Putamen (tissue), 1 donor: ENCODE measurements at places on chromosomes 1 and 21.

DNA sequence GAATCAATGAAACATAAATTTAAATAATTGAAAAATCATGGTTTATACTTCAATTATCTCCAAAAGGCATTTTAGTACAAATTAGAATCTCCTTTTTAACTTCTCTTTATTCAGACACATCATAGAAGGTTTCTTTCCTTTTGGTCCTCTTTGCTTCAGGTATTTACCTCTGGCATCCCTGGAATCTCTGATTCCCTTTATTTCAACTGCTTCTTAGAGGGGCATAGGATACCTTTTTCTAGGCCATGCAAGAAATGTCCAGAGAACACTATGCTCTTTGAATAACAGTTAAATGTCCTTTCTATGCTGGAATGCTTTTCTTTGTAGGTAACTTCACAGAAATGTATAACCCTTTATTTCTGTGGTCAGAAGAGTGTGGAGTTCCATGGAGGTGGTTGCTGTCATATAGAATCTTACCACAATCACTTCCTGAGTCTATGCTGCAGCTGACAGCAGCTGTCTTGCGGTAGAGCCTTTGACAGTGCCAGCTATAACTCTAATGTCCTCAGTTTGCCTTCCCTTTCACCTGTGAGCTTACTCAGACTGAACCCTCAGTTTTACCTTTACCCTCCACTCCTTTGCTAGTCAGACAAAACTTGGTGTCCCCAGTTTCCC lies 8.6 kb downstream of the LAMC2 start:
- DNase-seq = no peak

- DNase-seq = no peak
Measured at GRCh38 chr1:215421744-215422143, 145.4 kb upstream of the KCTD3 start.

DNA sequence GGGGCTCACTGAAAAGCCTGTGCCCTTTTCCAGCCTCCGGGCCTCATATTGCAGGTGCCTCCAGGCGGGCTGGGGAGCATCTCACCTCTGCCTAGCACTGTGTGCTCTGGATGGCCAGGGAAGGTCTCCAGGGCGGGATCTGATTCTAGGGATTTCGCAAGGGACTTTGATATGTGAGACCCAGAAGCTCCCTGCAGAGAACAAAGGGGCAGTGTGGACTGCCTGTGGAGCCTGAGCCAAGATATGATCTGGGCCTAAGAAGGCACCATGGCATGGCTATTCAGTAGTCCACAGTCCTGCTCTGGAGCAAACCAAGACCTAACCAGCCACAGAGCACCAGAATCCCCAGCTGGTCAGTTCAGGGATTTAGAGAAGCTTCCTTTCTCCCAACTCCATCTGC lies 157.2 kb downstream of the ST6GALNAC5 start:
- no peak for DNase-seq

- DNase-seq = no peak
Measured at GRCh38 chr1:197733324-197733723, 42.0 kb downstream of the DENND1B start.

GRCh38 chr1:82879701-82880305 lies 1079.1 kb downstream of the ADGRL2 start:
- DNase-seq = no peak

DNA sequence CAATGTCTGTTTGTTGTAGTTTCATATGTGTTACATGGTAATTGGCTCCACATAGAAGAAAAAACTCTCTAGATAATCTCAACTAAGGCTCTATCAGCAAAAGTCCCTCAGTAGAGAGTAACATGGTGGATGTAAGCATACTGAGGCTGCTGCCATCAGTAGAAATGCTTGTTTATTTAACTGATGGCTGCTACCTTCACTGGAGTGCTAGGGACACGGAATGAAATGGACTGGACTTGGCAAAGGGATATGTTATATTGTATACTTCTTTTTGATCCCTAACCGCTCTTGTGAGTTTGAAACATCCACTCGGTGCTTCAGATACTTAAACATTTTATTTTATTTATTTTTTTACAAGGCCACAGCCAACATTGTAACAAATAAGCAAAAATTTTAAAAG lies 143.0 kb downstream of the ZNF281 start:
- DNase-seq = no peak

- DNase-seq = no peak
Measured at GRCh38 chr1:212127221-212127620, 91.7 kb downstream of the DTL start.

DNA sequence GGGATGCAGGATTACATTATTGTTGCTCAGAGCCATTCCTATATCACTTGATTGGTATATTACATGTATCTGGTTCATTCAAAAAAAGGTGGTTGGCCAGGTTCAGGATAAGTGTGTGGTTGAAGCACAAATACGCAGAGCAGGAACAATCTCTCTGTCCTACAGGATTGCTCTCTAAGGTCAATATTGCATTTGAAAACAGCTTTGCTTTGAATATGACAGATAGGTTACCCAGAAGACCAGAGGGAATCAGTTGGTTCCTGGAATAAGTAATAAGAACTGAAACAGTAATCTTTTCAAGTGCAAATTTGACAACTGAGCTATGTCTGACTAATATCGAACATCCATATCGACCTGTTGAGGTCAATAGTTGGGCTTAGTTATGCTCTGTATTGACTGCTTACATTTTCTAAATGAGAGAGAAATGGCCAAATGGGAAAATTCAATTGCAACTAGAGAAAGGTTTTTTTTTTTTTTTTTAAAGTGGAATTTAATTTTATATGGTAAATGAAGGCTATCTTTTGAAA lies 176.8 kb downstream of the ATP6V1G3 start:
- DNase-seq = no peak

DNA sequence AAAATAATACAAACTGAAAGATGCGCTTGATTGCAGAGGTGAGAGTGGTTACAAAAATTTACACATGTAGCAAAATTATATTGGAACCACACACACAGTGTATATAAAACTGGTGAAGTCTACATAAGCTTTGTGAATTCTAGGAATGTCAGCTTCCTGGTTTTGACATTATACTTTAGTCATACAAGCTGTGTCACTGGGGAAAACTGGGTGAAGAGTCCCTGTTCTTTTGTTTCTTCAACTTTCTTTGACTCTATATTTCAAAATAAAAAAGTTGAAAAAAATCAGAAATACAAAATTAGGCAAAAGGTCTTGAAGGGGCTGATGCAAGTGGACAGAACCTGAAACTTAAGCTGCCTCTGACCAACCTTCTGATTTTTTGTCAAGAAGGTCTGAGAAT lies 3.0 kb downstream of the C1QC start:
- no peak for DNase-seq

DNA sequence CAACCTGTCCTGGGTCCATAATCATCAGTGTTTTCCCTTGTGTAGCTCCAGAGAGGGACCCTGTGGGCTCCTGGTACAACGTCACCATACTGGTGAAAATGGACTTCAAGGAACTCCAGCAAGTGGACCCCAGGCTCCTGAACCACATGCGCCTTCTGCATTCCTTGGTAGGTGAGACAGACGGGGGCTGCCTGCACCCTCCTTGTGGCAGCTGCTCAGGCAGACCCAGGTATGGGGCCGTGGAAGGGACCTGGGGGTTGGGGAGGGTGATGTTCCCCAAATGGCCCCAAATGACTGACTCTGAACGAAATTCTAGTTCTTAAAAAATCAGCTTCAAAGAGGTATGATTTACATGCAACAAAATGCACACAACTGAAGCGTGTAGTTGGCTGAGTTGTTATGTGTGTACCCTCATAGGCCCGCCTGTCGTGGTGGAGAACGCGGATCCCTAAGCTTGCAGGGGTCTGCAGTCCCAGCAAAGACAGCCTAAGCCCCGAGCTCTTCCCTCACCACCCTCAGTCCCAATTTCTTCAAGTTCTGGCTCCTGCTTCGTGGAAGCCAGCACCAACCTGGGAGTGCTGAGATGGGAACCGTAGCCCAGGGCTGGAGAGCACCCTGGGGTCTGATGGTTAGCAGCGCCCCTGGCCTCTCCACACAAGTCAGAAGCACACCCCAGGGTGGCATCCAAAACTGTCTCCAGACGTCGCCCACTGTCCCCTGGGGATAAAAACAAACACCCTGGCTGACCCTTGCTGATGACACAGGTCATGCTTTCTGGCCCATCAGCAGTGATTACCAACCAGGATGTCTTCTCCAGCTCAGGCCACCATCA lies 14.3 kb downstream of the UMODL1 start:
- no peak for DNase-seq

DNA sequence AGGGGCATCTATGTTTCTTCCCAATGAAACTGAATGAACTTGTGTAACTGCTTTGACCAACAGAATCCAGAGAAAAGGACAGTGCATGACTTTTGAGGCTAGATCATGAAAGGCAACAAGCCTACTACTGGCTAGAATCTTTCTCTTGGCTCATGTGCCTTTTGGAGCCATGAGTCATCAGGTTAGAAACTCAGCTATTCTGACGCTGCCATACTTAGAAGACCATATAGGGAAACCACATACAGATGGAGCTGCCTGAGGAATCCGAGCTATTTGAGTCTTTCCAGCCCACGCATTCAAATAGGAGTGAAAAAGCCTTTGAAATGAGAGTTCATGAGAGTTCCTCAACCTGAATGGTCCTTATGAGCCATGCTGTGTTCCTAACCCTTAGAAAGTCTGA lies 738.5 kb upstream of the CHRM3 start:
- DNase-seq = no peak

- DNase-seq = no peak
Measured at GRCh38 chr1:82399093-82399492, 598.4 kb downstream of the ADGRL2 start.

- no peak for DNase-seq
Measured at GRCh38 chr21:35648512-35648911, 411.8 kb downstream of the SETD4 start.

DNA sequence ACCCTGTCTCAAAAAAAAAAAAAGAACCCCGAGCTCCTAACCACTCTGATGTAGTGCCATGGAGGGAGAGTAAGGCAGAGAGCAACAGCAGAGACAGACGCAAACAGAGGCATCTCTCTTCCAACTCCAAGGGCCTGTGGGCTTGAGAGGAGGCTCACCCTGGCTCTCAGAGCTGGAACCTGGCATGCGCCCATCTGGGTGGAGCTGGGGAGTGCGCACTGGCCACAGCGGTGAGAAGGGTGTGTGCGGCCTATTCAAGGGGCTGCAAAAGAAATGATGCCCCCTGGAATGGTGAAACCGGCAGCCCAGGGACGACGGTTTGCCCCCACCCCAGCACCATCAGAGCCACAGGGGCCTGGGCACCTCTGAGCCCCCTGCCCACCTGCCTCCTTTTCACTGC lies 17.6 kb downstream of the COL8A2 start:
- DNase-seq = no peak

DNA sequence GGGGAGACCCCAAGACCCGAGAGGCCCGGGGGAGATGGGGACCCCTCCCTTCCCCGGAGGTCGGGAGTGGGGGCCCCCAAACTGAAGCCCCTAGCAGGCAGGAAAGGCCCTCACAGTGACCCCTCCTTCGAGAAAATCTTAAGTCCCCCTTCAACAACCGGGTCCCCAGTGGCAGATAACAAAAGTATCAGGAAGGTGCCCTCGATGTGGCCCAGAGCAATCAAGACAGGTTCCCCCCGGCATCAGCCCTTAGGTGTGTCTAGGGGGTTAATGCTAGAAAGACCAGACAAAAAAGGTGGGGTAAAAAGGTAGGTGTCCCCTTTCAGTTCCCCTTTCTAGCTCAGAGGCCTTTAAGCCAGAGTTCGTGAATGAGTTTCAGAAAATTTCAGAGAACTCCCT lies 282 bp upstream of the ECE1 start:
- no peak for DNase-seq

DNA sequence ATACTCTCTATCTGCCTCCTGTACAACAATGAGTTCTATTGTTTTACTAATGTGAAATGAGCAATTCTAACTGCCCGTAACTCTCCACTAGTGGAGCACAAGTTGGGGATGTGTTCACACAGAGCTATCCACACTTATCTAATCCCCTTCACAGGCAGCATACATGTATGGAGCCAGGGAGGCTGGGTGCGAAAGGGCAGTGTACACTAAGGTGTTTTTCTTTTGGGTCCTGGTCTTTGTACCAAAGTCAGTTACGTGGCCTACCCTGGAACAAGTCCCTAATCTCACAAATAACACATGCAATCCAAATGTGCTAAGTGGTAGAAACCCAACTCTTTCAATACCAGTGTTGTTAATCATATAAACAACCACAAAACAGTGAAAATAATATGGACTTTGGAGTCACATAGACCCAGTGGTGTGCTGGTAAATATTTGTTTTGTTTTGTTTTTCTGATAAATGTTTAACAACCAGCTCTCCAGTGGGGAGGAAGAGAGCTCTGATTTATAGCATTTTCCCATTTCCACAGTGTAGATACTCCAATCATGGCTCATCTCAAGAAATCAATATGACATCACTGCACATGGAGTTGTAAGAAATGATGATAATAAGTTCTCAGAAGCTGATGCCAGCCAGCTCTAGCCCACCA lies 319.9 kb upstream of the DUSP10 start:
- DNase-seq = peak; percentile 23

GRCh38 chr1:65469889-65470340 lies 49.4 kb downstream of the LEPR start:
- DNase-seq = no peak

- DNase-seq = no peak
Measured at GRCh38 chr1:31222176-31222575, 17.5 kb downstream of the NKAIN1 start.

- no peak for DNase-seq
Measured at GRCh38 chr1:159951551-159951950, 2.5 kb downstream of the SLAMF9 start.

DNA sequence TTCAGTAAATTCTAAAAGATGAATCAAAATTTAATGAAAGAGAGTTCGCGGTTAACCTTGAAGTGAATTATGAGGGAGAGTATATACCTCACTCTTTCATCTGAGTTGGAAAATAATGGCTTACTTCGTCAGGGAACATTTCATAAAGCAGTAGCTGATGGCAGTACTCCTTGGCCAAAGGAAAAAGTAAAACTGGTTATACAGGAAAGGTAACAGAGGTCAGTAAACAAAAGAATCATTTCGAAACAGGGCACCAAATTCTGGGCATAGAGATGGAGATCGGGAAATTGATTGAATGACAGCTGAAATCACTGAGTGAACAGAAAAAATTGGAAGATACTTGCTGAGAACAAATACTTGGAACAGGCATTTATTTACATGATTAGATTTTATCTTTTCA lies 199.0 kb downstream of the OLFM3 start:
- no peak for DNase-seq

DNA sequence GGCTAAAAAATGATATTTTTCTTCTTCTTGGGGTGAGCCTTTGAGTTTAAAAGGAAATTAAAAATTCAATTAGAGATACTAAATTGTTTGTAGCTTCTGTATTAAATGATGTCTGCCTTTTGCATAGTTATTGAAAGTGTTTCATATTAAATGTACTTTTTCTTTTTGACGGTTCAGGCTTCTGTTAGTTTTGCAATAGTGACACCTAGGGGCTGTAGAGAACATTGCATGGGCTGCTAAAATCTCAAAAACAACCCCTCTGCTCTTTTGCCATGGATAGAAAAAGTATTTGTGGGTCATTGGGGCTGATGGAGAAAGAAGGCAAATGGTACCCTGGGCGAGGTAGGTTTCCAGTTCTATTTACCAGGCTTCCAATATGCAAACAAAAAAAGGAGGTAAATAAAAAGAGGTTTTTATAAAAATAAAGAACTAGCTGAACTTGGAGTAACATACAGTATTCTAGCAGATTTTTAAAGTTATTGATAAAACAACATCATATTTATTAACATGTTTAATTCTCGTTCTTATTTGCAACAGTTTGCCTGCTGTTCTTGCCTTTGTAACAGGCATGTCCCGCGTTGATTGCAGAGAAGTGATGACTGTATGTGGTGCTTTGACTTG lies 115.4 kb upstream of the HOOK1 start:
- peak; percentile 34 for DNase-seq
